Colonic mucosa (tissue), 4 donors: ENCODE measurements at places on chromosomes 16 and 17. TPM values are rescaled to one million over a fixed set of nuclear protein-coding genes. Genes with fewer than 3 reads are reported as not detected.

Gene ADGRG3
- 0.27 TPM for total RNA-seq

Gene CDC6
- 40.8 TPM for total RNA-seq

Gene SCNN1G
- total RNA-seq = 2.0 TPM

Gene CACNG5
- not detected for total RNA-seq

Gene SMURF2
- 18.6 TPM for total RNA-seq

Gene SLC16A6
- 0.19 TPM for total RNA-seq

Gene PSMC3IP
- 11.6 TPM for total RNA-seq

- DNase-seq = no peak
These were observed 37.5 kb downstream of the IL21R start for GRCh38 chr16:27439271-27440018.

- no peak for DNase-seq
These were observed 131.1 kb downstream of the PHKB start for GRCh38 chr16:47592232-47592631.

GRCh38 chr17:38476549-38476948, 48.3 kb downstream of the ARHGAP23 start:
- DNase-seq = no peak

- DNase-seq = no peak
These were observed 60.0 kb downstream of the CLEC16A start for GRCh38 chr16:11004351-11004750.

- peak; percentile 24 for DNase-seq
These were observed 21.4 kb downstream of the BAHCC1 start for GRCh38 chr17:81416612-81417011.

DNA sequence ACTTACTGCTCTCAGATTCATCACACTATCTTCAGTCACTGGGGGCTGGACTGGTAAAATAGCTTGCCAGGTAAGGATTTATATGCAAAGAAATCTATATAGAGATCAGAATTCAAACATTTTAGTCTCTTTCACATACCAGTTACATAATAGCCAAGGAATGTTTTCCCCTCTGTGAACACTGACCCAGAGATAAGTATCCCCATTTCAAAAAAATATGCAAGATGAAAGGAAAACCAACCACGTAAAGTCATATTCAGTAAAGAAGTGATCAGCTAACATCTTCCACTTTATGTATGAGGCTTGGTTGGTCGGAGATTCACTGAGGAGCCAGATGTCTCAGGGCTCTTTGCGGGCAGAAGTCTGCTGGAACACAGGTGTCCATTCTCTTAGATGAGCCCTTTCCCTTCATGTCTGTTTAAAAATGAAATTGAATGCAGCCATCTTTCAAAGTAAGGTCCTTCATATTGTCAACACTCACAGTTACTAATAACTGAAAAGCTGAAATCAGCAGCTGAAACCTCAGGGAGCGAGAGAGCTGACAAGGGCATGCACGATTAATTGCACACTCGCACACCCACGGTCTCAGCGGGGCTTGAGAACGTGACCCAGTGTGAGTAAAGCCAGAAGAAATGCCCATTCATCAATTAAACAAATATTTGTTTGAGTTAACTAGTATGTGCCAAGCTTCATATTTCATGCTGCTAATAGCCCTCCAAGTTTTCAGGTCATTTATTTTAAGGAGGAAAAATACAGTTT, 161.2 kb downstream of the MRTFB start:
- no peak for DNase-seq

DNA sequence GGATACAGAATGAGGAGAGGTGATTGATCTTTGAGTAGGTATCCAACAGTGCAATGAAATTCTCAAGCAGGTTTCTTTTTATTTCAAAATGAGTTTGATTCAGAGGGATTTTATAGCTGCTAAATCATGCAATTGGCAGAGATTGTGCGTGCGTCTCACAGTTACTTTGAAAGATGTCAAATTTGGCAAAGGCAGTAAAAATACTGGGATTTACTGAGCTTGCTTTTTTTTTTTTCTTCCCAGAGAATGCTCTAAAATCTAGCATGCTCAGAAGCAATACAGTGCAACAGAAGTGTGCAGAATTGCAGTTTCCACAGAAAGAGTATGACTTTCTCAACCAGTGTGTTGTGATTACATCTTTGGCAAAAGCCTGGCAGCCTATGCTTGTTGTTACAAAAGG, 410.7 kb upstream of the GOT2 start:
- DNase-seq = no peak
